ENCODE measurements at places on chromosomes 11 and 22.

DNA sequence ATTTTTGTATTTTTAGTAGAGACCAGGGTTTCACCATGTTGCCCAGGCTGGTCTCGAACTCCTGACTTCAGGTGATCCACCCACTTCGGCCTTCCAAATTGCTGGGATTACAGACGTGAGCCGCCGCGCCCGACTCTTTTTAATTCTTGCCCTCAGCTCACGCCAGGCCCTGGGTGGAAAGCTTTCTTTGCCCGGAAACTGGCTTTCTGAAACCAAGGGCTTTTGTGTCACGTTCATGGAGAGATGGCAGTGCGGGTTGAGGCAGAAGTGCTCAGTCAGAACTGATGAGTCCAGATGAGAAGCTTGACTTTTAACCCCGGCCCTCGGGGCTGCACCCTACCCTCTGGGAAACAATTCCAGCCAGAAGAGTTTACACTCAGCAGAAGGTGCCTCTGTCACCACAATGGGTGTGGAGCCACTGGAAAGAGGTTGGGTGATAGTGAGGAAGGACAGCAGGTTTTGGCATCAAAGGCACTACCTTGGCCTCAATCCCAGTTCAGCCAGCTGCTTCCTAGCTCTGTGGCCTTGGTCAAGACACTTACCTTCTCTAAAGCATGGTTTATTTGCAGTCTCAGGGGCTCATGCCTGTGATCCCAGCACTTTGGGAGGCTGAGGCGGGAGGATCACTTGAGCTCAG, 890 bp upstream of the ARFGAP3 start:
- DNase-seq, result no peak

DNA sequence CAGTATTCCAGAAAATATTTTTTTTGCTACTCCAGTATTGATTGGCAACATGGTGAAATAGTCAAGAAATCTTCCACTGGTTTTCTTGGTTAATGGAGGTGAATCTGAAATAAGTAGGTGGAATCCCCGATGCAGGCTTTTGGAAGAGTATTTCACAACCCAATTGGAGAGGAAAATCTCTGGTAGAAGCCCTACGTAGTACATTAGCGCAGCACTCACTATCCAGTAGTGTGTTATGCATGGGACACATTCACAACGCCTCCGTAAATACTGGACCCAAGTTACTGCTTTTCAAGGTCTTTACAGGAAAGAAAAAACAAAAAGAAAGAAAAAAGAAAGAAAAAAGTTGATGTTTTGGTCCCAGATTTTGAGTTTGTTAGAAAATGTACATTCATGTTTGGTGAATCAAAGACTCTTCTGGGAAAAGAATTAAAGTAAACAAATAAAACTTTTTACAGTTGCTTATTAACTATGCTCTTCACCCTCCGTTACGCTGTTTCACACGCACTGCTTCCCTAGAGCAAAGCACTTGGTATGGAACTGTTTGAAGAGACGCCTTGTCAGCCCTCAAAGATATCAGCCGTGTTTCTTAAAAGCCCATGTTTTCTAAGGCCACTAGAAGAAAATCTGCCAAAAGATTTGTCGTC, 170.4 kb upstream of the CTSC start:
- no peak for DNase-seq

- no peak for DNase-seq
Observed at GRCh38 chr11:36121054-36121453, 168.2 kb downstream of the COMMD9 start.

DNA sequence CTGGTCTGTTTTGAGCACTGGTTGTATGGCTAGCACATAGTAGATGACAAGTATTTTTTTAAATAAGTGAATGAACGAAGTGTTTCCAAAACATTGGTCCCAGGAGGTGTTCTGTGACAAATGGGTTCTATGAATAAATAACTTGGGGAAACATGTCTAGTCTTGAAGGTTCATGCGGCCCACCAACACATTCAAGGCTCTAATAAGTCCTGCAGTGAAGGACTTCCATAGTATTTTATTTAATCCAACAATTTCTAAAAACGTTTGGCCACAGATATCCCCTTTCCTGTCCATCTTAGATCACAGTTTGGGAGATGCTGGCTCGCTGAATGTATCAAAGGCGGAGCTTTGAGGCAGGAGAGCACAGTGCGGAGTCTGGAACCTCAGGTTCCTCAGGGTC, 22.5 kb downstream of the PARVG start:
- DNase-seq, result no peak
